ENCODE measurements at places on chromosomes 5 and 9.

GRCh38 chr5:170681013-170681433 is 102.5 kb upstream of the GABRP start:
- DNase-seq = no peak

GRCh38 chr5:126464016-126464415 is 40.8 kb downstream of the GRAMD2B start:
- DNase-seq = no peak

DNA sequence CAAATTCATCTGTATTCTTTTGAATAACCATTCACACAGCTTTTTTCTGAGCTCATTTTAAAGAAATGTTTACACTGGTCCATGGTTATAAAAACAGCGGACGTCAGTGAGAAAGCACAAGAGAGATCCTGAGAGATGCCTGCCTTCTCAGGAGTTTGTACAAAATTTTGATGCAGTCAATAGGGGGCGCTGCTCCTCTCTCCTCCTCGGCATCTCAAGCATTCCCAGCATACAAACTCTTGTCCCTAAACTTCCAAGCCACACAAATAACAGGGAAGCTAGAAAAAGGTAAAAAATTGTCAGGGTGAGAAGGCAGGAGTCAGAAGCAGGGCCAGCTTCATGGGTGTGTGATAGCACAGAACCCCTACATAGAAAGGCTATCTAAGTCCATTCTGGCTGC is 11.2 kb upstream of the CCDC152 start:
- DNase-seq = no peak

GRCh38 chr5:180647941-180648500 is 1.4 kb downstream of the FLT4 start:
- no peak for DNase-seq

DNA sequence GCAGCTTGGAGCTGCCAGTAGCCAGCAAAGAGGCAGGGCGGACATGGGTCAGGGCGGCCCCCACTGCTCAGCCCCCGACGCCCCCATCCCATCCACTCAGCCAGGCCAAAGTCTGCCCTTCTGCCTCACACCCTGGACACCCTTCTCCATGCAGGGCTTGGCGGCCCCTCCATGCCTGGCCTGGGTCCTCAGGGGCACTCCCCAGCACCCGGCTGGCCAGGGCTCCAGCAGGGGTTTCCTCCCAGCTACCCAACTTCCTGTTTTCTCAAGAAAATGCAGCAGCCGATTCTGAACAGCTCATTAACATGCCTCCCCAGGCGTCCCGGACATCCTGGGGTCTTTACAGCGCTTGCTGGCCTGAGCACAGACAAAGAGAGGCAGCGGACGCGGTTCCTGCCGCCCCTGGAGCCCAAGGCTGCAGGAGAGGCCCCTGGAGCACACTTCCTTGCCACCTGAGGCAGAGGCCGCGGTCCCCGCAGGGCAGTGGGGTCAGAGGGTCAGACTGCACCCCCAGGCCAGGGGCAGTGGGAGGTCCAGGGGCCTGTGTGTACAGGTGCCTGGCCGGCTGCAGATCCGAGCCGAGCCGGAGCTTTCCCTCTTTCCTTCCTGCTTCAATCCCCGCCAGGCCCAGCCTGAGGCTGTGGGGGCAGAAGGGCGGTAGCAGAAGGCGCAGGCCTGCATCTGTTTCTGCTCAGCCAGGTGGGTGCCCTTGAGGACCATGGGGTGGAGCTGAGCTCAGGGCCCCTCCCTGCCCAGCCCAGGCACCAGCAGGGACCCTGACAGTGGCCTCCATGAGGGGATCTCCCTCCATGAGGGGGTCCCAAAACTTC is 18.7 kb upstream of the NRARP start:
- no peak for DNase-seq

DNA sequence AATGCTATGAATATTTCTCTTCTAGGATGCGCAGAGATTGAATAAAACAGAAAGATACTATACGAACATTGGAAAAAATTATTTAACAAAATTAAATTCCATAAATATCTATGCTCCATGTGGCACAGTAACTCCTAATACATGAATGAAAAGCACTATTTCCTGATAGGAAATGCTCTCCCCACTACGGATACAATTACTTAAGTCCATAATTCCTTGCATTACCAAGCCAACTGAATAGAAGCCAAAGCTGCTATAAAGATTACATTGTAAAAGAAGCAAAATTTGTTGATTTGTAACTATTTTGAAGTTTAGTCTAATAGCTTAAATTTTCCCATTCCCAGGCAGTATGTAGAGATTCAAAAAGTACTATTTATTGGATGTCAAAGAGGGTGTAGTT is 61.8 kb upstream of the SNX2 start:
- no peak for DNase-seq

DNA sequence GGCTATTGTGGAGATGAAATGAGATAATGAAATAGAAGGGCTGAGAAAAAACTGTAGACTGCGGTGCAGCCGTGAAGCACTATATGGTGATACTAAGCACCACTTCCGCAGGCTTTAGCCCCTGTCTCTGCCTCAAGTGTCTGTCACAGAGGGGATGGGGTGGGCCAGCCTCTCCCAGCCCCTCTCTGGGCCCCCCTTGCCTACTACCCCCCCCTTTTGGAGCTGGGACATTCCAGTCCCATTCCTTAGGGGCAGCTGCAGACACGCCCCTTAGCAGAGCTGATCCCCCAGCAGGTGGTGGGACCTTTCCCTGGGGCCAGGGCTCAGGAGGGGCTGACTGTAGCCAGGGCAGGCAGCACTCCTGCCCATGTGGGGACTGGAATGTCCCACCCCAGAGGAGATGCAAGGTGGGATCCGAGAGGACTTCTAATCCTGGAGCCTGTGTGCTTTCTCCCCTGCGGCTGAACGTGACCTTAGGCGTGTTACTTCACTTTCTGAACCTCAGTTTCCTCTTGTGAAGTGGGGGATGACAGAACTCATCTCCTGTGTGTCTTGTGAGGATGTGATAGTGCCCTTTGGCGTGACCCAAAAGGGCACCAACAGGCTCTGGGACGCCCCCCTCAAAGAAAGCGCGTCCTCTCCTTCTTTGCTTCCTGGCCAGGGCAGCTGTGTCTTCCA is 1.9 kb downstream of the N4BP3 start:
- no peak for DNase-seq

- DNase-seq = no peak
These were observed 161.5 kb upstream of the NR4A3 start for GRCh38 chr9:99660191-99660636.

DNA sequence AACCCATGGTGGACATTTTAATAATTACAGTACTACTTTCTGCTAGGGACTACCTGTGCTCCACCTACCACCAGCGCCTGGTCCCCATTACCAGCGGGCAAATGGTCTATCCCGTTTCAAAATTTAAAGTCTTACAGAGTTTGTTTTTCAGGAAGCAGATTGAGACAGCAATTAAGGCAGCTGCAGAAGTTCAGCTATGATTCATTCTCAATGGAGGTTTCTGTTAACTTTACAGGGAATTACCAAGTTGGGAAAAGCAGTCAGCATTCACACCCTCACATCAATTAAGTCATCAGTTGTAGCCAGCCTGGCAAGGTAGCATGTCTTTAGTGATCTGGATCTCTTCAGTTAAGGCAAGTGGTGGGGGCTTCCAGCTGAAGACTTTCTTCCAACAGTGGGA is 410.6 kb upstream of the DAB2 start:
- DNase-seq = no peak

DNA sequence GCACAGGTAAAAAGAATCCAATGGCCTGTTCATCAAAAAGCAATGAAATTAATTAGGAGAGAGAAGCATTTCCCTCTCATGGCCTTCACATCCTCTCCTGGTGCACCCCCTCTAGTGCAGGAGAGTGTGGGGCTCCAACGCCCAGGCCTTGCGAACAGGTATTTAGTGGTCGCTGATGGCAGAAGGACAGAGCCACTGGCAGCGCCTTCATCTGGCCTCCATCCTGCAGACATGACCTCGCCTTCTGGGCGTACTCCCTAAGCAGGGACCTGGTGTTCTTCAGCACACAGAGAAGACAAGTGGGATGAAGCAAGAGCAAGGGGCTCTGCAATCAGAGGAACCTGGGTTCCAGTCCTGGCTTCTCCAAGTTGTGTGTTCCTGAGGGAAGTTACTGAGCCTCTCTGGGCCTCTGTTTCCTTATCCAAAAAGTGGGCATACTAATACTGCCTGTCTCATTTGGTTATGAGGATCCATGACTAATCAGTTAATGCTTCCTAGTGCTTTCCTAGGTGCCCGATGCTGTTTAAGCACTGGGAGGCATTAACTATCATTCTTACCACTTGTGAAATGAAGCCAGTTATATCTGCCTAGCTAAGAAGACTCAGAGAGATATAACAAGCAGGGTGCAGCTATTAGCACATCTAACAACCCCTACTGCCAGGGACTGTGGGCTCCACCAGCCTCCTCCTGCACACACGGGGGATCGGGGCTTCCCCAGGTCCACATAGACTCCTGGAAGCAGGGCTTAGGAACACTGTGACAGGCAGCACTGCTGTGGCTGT is 77.3 kb downstream of the SEMA4D start:
- DNase-seq = no peak

- DNase-seq = peak; percentile 83
These were observed 53.2 kb downstream of the USP20 start for GRCh38 chr9:129888293-129889121.

DNA sequence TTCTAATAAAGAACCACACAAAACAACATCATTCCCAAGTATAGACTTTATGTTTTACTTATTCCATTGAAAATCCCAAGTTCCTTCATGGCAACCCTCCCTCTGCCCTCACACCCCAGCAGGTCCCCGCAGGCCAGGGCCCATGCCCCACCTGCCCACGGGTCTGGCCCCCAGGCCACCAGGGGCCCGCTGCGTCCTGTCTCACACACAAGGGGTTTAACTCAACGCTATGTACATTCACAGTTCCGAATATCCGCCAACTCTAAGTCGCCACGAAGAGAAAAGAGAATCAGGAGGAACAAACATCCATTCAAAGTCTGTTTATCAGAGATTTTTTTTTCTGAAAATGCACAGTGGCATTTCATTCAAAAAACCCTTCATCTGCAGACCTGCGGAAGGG is 16.2 kb upstream of the SLC6A3 start:
- DNase-seq = no peak

GRCh38 chr9:111287127-111287526 is 42.9 kb downstream of the OR2K2 start:
- DNase-seq = no peak

DNA sequence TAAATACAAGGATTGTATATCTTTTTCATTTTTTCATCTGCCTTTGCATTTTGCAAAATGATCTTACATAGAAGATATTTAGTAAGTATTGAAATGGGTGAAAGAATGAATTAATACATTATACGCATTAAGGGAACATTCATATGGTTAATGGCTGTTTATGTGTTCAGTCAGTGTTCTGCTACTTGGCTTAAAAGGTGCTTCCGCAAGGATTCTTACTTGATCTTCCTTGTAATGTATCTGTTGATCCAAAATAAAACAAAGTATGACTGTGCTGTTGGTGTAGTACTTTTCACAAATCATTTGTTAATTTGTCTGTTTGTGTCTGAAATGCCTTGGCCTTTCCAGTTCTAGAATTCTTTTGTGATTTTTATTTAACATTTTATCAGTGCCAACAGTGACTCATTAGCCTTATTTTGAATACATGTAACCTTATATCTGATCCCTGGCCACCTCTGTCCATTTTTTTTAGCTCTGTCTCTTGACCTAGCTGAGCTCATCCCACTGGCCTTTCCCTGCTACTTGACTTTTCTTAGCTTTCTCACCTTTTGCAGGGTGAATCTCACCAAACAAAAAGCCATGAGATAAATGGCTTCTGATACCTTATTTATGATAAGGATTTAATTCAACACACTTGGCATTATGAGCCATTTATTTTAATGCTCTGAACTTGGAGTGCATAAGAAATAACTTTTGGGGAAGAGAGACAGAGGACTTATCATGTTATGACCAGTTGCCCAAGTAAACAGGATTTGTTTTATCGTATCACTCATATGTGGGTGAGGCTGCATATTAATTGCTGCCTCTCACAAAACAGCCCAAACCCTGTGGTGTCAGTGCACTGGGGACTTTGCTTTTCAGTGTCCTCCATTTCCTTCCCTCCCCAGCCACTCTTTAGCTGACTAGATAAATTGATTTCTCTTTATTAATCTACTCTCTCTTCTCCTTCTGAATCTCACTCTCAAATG is 340.3 kb downstream of the KDM4C start:
- DNase-seq = no peak

DNA sequence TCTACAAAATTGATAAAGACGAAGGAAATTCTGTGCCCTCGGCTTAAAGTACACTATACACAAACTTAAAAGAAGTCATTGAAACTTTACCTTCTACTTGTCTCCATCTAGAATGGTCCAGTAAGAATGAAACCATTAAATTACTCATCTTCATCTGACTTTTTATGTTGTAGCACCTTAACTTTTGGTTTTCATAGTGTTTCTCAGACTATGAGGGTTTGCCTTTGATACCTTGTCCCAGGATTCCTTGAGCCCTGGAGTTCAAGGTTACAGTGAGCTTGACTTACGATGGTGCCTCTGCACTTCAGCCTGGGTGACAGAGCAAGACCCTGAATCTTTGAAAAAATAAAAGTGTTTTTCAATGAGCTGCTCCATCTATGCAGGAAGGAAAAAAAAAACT is 132.2 kb downstream of the CDC42SE2 start:
- no peak for DNase-seq

DNA sequence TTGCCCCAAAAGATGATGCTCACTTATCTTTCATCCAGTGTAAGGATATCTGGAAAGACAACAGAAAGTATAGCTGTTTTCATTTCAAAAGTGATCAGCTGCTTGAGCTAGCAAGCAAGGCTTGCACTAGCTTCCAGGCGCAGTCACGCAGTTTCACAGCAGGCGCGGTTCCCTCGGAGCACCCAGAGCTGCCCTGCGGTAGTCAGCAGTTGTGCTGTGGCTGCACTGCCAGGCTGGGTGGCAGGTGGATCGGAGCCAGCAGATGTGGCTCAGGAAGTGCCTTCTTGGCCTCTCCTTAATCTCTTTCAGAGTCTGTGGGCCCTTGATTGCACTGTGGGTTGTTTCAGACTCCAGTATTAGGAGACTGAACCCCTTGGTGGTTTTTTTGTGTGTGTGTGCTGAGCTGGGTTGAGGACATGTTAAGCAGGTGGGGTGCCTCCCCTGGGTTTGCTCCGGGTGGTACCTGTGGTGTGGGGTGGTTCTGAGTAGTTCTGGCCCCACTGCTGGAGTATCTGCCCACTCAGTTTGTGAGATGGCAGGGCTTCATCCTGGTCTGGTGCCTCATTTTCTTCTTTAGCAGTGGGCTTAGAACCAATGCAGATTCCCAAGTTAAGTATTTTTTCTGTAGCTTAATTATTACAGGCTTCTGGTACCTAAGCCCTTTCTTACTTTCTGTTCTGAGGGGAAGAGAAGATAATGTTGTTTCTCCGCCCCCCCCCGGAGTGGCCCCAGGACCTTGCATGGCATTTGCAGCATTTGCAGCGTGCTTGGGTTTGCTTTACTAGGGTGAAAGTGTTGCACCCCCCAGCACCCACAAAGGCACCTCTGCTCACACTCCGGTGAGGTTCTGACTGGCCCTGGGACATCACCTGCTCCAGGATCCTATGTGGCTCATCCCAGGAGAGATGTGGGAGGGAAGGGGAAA is 16.4 kb downstream of the TENT4A start:
- no peak for DNase-seq

Data from T-helper 9 cell (primary cell).